ENCODE measurements at places on chromosomes 12 and 14. TPM values are rescaled to one million over a fixed set of nuclear protein-coding genes. Genes with fewer than 3 reads are reported as not detected.

The SLCO1B1 gene
- total RNA-seq: not detected

The KLRB1 gene
- 3.0 TPM for total RNA-seq

The ADCK1 gene
- 8.0 TPM for total RNA-seq

The SLC39A5 gene
- 5.1 TPM for total RNA-seq

DNA sequence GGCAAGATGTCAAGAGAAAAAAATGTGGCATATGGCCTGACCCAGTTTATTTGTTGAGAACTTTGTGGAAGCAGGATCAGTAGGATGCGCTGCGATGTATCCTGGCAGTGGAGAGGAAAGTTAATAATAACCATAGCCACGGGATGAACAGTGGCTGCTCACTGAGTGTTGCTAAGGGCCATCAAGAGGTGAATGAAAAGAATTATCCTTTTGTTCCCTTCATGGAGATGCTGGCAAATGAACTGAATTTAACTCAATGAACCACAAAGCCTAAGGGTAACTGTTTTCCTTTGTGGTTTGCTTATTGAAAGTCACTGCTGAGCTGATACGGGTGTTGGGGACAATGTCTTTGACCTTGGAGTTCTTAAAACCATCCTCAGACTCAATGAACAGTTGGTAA is 476.5 kb downstream of the APAF1 start:
- no peaks in the 10 kb centered on the region for H3K36me3 ChIP-seq
- no peak overlapping the region for H3K4me3 ChIP-seq
- H3K27me3 ChIP-seq: no peaks in the 10 kb centered on the region
- no peaks in the 10 kb centered on the region for H3K4me1 ChIP-seq

DNA sequence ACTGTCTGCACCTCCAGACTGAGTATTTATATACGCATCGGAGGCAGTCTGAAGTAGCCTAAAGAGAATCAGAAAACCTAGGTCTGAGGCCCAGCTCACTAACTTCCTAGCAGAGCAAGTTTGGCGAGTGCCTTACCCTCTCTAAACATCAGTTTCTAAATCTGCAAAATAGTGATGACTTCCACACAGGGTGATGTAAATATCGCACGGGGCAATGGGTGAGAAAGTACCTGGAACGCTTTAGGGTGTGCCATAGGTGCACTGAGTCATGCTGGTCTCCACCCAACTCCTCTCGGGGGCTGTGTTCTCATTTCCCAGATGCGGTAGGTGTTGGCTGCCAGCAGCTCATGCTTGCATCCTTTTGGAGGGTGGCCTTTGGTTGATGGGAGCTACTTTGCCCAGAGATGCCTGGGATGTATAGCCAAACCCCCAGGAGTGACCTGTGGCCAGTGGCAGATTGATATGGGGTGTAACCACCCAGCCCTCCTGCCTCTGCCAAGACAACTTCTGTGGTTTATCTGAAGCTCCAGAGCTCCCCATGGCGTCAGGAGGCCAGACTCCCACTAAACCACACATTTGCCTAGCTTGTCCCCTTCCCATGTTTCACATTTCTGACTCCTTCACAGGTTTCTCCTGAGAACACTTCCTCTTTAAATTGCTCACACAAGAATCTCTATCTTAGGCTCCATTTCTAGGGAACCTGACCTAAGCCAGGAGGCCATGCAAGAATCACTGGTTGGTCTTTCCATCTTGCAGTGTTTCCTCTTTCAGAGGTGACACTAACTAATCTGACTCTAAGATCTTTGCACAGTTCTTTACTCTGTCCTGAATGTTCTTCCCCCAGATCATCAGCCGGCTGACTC is 62.0 kb upstream of the TUNAR start:
- H3K27me3 ChIP-seq: no peaks in the 10 kb centered on the region
- no peaks in the 10 kb centered on the region for H3K4me1 ChIP-seq
- H3K27ac ChIP-seq: no peak overlapping the region
- DNase-seq: no peak
- H3K4me3 ChIP-seq: no peak overlapping the region

- H3K4me3 ChIP-seq: no peak overlapping the region
- H3K4me1 ChIP-seq: no peaks in the 10 kb centered on the region
- no peak for DNase-seq
- peaks cover 5% of the 10 kb centered on the region for H3K36me3 ChIP-seq
Measured at GRCh38 chr14:23099212-23099861, 4.0 kb downstream of the C14orf119 start.

- H3K27me3 ChIP-seq: no peaks in the 10 kb centered on the region
- no peak overlapping the region for H3K4me3 ChIP-seq
- DNase-seq: peak; percentile 29
- peaks cover 4% of the 10 kb centered on the region for H3K36me3 ChIP-seq
Measured at GRCh38 chr12:12474931-12475795, 87.5 kb downstream of the DUSP16 start.

DNA sequence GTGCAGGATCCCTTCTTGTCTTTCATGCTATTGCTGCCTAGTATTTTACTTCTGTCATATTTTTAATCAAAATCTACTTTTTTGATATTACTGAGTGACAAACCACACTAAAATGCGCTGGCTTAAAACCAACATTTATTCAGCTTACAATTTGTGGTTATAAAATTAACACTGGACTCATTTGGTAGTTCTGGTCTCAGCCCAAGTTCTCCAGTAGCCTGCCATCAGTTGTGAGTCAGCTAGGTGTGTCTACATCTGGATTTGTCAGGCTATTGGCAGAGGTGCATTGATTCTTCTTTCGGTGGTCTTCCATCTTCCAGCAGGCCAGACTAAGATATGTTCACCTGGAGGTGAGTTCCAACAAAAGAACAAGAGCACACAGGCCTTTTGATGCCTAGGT is 765.1 kb upstream of the FBXO33 start:
- H3K27me3 ChIP-seq: no peaks in the 10 kb centered on the region
- H3K27ac ChIP-seq: no peak overlapping the region
- no peaks in the 10 kb centered on the region for H3K4me1 ChIP-seq
- DNase-seq: no peak

GRCh38 chr14:68293404-68293803 is 473.8 kb downstream of the RAD51B start:
- no peak overlapping the region for H3K4me3 ChIP-seq
- H3K27me3 ChIP-seq: no peaks in the 10 kb centered on the region
- peaks cover 15% of the 10 kb centered on the region for H3K4me1 ChIP-seq
- no peak for DNase-seq

- H3K4me1 ChIP-seq: no peaks in the 10 kb centered on the region
- no peak overlapping the region for H3K4me3 ChIP-seq
- peaks cover 2% of the 10 kb centered on the region for H3K27me3 ChIP-seq
- no peak overlapping the region for H3K27ac ChIP-seq
Measured at GRCh38 chr12:128387811-128388422, 120.9 kb downstream of the TMEM132C start.

GRCh38 chr14:76773188-76773885 is 12.1 kb downstream of the VASH1 start:
- H3K4me3 ChIP-seq: no peak overlapping the region
- H3K27ac ChIP-seq: peak overlapping the region; percentile 91
- DNase-seq: peak; percentile 89
- no peaks in the 10 kb centered on the region for H3K36me3 ChIP-seq
- peaks cover 16% of the 10 kb centered on the region for H3K4me1 ChIP-seq
- H3K27me3 ChIP-seq: no peaks in the 10 kb centered on the region

GRCh38 chr14:26765768-26766520 is 168.1 kb upstream of the NOVA1 start:
- H3K27ac ChIP-seq: no peak overlapping the region
- H3K4me1 ChIP-seq: no peaks in the 10 kb centered on the region
- no peaks in the 10 kb centered on the region for H3K36me3 ChIP-seq
- peak; percentile 44 for DNase-seq
- H3K27me3 ChIP-seq: no peaks in the 10 kb centered on the region
- H3K4me3 ChIP-seq: no peak overlapping the region

GRCh38 chr12:32196250-32197198 is 89.9 kb downstream of the BICD1 start:
- H3K4me3 ChIP-seq: no peak overlapping the region
- H3K36me3 ChIP-seq: no peaks in the 10 kb centered on the region
- DNase-seq: no peak
- H3K27me3 ChIP-seq: no peaks in the 10 kb centered on the region
- no peak overlapping the region for H3K27ac ChIP-seq

- DNase-seq: no peak
- no peaks in the 10 kb centered on the region for H3K4me1 ChIP-seq
- peak overlapping the region; percentile 3 for H3K27ac ChIP-seq
- no peak overlapping the region for H3K4me3 ChIP-seq
- H3K27me3 ChIP-seq: no peaks in the 10 kb centered on the region
Measured at GRCh38 chr12:53560912-53561589, 53.8 kb upstream of the NPFF start.

DNA sequence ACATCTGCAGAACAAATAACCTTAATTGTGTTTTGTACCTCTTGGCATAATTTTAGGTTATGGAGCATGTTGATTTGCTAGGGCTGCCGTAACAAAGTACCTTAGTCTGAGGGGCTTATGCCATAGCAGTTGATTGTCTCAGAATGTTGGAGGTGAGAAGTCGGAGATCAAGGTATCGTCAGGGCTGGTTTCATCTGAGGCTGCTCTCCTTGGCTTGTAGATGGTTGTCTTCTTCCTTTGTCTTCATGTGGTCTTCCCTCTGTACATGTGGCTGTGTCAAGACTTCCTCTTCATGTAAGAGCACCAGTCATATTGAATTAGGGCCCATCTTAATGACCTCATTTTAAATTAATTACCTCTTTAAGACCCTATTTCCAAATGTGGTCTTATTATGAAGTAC is 64.4 kb upstream of the PTHLH start:
- DNase-seq: no peak
- H3K27me3 ChIP-seq: no peaks in the 10 kb centered on the region
- no peaks in the 10 kb centered on the region for H3K36me3 ChIP-seq
- no peak overlapping the region for H3K27ac ChIP-seq
- H3K4me1 ChIP-seq: no peaks in the 10 kb centered on the region
